ENCODE measurements at places on chromosomes 2 and 18.
A peak's percentile ranks its signal among the peaks of the same experiment; 100 is the strongest.

- DNase-seq: no peak
These were observed 2.2 kb downstream of the ALPI start for GRCh38 chr2:232458051-232458660.

DNA sequence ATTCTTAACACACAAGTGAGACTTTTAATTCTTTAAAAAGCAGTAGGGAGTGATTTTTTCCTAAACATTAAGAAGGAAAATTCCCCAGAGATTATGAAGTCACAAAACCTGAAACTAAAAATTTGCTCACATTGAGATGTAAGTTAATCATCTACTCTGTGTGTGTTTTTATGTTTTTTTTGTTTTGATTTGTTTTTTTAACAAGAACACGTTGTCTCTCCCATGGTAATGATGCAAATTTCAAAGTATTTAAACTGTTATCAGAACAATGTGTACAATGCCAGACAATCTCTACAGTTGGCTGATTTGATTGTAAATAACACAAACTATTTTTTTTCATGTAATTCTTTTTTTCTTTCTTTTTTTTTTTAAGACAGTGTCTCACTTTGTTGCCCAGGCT, 71.5 kb downstream of the COLEC12 start:
- DNase-seq: no peak

GRCh38 chr2:118049140-118049815, 35.4 kb upstream of the CCDC93 start:
- no peak for DNase-seq

- DNase-seq: no peak
These were observed 297.6 kb downstream of the CDH7 start for GRCh38 chr18:66048406-66048805.

DNA sequence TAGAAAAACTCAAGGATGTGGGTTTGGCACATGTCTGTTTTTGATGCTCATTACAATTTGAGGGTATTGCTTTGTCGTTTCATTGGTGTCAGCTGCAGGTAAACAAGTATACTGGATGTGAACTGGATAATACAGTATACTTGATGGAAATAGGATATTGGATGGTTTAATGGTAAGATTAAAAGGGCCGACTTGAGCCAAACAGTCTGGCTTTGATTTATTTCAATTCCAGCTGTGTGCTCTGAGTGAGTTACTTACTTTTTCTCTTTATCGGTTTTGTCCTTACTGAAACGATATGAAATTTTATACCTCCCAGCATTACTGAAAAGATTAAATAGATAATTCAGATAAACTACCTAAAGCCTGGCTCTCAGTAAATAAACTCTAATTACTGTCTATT, 227.6 kb downstream of the ASXL3 start:
- DNase-seq: no peak

DNA sequence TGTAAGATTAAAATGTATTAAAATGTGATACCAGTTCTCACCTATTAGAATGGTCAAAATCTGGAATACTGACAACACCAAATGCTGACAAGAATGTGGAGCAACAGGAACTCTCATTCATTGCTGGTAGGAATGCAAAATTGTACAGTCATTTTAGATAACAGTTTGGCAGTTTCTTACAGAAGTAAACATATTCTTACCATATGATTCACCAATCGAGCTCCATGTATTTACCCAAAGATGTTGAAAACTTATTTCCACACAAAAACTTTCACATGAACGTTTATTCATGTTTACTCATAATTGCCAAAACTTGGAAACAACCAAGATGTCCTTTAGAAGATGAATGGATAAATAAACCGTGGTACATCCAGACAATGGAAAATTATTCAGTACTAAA, 1193.5 kb upstream of the ACVR2A start:
- no peak for DNase-seq

DNA sequence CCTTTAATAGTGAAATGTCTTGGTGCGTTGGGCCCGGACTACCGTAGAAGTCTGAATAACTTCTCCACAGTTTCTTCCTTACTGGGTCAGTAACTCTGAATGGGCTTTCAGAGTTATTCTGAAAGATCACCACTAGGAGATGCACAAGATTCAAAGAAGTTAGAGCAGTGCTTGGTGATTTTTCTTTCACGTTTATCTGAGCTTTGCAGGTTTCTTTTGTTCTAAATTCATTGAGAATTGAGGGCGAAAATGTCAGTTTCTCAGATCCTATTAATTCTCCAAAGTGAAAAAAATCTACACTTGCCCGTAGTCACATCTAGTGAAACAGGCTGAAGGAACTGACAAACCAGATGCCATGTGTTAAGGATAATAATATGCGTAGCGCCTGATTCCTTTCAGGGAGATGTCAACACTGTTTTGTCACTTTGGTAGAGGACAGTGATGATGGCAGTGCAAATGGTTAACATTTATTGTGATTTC, 70.1 kb downstream of the QPCT start:
- no peak for DNase-seq

DNA sequence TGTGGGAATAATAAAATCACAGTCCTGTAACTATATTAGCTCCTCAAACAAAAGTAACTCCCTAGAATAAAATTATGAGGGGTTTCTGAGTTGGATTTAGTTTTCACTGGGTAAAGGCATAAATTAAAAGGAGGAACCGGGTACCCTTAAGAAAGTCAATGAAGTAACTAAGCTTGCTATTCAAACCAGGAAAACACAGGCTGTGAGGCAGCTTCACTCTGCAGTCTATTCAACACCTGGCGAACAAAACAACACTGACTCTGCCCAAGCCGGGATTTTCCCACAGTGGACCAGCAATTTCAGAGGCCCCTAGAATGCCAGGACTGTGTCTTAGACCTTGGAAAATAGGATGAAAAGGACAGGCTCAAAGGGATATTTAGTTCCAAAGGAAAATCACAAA, 24.6 kb upstream of the CREB1 start:
- no peak for DNase-seq

- no peak for DNase-seq
These were observed 36.1 kb downstream of the TET3 start for GRCh38 chr2:74020702-74021406.

- no peak for DNase-seq
These were observed 6.4 kb downstream of the PAX3 start for GRCh38 chr2:222292149-222293134.

GRCh38 chr2:226798422-226799210, 1.0 kb downstream of the IRS1 start:
- no peak for DNase-seq

DNA sequence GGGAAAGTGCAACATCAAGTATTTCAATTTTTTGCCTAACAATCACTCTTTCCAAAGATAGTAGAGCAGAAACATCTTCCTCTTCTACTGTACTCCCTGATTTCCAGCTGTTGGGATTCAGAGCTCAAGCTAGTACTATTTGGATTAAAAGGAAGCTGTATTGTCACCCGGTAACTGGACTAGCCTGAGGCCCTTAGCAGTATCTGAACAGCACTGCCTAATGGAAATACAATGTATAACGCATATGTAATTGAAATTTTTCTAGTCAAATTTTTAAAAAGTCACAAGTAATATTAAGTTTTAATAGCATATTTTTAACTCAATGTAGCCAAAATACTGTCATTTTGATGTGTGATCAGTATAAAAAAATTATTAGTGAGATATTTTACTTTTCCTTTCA, 86.2 kb downstream of the COX7A2L start:
- no peak for DNase-seq

DNA sequence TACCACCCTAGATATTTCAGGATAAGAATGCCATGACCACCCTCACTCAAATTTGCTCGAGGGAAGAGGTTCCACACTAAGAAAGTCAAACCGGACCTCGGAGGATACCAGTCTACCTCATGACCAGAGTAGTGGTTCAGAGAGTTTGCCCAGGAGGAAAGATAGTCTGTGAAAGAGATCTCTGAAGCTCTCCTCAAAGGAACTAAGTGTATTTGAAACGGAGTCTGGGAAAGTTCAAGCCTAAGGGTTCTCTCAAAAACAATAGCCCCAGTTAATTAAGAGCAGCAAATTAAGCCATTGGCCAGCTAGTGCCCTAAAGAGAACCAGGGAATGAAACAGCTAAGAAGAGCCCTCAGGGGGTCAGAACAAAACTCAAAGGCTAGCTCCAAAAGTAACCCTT, 94.9 kb downstream of the SPHKAP start:
- no peak for DNase-seq

DNA sequence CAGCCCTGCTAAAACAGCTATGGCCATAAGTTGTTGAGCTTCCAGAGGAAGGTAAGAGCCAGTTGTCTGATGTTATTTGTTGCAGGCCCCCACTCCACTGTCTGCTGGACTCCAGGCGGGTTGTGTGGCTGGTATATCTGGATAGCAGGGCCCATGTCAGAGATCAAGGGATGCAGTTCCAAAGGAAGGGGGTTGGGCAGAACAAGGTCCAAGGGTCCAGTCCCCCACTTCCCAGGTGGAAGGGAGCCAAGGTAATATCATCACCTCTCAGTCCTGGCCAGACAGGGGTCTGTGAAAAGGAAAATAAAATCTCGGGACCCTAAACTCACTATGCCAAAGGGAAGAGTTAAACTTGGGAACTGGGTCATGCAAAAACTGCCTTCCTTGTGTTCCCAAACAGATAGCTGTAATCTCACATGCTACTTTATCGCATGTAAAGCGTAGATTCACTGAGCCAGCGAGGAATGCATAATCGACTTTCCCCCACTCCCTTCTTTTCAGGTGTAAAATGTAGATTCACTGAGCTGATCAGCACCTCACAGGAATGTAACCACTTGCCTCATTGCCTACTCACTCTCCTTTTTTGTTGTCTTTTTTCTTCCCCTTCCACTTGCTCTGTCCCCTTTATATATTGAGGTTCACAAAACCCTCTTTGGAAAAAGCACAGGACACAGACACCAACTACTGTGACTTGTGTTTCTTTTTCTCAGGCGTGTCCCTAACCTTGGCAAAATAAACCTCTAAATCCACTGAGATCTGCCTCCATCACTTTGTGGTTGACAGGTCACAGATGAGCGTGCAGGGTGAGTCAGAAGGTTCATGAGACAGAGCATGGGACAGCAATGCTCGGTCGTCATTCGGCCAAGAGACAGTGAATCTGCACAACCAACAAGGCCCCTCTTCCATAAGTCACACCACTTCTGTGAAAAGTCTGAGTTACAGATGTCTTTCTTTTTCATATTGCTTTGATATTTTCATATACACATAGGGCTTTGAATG, 255.3 kb upstream of the SIX2 start:
- no peak for DNase-seq

GRCh38 chr2:59029058-59029457, 787.9 kb upstream of the FANCL start:
- no peak for DNase-seq

- DNase-seq: no peak
These were observed 788 bp downstream of the ARMC9 start for GRCh38 chr2:231199219-231199618.

- DNase-seq: no peak
These were observed 57.4 kb upstream of the SMAD7 start for GRCh38 chr18:49008156-49008555.

DNA sequence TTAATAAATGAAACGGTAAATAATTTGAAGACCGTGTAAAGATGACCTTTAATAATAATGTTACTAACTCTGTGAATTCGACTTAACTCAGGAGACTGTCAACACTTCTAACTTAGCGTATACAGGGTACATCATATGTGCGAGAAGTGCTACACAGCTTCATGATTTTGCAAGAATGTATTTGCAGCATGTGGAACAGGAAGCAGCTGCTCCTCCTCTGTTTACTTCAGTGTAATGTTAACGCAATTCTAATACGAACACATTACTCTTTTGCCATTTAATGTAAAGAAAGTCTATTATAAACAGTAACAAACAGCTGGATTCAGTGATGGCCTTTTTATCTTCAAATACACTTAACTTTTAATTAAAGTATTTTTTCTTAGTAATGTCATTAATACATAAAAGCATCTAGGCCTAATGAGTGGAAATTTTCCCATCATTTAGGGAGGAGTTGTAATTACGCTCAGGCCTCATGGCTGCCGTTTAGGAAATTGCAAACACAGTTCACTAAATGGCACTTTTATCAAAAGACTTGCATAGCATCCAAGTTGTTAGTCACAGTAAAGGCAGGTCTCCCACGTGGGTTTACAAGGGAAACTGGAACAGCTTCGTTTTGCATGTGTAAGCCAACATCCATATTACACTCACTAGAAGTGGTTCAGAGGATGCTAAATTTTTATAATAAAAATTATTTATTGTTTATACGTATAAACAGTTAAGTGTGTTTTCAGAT, 635.7 kb downstream of the FBXO15 start:
- DNase-seq: no peak

DNA sequence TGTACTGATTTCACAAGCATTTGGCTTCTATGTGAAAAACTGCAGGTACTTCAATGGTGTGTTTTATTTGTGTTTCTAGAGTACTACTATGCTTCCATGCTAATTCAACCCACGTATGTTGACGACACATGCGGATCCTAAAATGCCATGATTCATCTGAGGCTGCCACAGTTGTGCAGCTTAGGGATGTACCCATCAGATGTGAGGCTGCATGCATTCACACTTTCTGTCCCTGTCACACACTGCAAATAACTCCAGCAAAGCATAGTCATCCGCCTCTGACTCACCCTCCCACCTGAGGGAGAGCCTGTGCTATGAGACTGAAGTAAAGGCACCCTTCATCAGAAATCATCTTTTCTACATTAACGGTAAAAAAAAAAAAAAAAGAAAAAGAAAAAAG, 22.1 kb upstream of the SERTAD2 start:
- DNase-seq: peak; percentile 76

- DNase-seq: no peak
These were observed 99.5 kb downstream of the USP40 start for GRCh38 chr2:233466991-233467603.

GRCh38 chr18:74281011-74281979, 10.5 kb downstream of the CYB5A start:
- no peak for DNase-seq

GRCh38 chr2:20675701-20676352, 8.9 kb downstream of the GDF7 start:
- no peak for DNase-seq

DNA sequence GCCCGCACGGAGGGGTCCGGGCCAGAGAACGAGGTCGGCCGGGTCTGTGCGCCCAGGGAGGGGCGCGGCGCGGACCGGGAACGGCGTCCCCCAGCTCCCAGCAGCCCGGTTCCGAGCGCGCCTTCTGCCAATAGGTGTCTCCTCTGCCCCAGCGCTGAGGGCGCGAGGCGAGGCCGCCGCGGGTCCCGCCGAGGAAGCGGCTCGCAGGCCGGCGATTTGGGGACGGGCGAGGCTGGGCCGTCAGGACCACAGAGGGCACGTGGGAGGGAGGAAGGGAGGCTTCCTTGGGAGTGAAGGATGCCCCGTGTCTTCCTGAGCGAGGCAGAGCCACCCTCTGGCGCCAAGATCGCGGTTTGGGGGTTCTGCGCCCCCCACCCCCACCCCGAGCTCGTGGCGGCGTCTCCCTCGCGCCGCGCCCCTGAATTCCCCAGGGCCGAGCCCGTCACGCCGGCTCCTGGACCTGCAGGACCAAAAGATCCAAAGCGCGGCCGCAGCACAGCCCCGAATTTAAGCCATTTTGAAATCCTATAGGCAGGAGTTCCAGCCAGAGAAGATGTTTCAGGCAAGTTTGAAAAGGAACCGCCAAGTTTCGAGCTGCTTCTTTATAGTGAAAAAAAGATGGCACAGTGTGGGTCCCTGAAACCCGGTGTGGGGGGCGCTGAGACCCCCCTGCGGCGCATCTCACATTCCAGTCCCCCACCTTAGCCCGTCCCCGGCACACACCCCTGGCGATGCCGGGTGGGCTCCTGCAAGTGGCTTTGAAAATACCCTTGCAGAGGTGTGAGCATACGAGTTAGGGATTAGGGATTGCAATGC, 909 bp downstream of the NFATC1 start:
- no peak for DNase-seq
